CD4-positive, alpha-beta T cell treated with Interleukin-17A for 4 hours (primary cell): ENCODE measurements at places on chromosomes 3 and 15.

GRCh38 chr3:46006238-46007032 lies 10.8 kb upstream of the FYCO1 start:
- no peak for DNase-seq

GRCh38 chr15:86743283-86743903 lies 663.7 kb downstream of the AGBL1 start:
- peak; percentile 66 for DNase-seq

DNA sequence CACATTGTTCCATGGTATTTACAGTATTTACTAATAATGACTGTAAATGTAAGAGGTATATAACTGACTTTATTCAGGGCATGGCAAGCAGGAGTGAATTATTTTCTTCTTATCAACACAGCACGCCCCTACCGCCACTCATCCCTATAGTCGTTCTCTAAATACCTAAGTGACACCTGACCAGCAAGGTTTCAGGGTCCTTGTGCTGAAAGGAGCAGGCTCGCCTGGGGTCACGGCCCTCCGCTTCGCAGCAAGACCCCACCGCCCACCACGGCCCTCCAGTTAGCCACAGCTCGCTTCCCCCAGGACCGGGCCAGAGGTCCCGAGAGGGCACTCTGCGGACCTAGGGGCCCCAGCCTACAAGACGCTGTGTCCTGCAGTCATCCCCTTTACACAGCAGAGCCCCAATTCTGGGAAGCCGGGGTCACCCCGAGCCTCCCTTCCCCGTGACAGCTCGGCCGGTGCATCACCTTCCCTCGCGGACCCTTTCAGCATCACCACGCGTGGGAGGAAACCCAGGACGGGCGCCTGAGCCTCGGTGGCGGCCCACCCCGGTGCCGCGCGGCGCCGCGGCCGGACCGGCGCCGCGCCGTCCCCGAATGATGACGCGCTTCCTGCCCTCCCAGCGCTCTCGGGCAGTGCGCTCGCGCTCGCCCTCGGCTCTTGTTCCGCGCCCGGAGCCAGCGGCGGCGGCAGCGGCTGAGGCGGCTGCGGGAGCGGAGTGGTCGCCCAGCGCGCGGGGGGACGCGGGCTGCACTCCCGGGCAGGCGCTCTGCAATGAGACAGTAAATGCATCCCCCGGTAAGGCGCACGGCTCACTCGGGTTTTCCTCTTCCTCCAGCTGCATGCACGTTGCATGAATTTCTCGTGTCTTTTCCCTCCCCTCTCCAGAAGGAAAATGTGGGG lies 225.1 kb upstream of the C2CD4B start:
- peak; percentile 59 for DNase-seq

- DNase-seq: no peak
Measured at GRCh38 chr3:180295811-180296210, 259.1 kb upstream of the PEX5L start.

GRCh38 chr15:55179141-55179540 lies 17.6 kb downstream of the RSL24D1 start:
- DNase-seq: no peak

DNA sequence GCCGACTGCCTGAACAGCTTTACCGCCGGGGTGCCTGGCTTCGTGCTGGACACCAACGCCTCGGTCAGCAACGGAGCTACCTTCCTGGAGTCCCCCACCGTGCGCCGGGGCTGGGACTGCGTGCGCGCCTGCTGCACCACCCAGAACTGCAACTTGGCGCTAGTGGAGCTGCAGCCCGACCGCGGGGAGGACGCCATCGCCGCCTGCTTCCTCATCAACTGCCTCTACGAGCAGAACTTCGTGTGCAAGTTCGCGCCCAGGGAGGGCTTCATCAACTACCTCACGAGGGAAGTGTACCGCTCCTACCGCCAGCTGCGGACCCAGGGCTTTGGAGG lies 815 bp downstream of the SPINT1 start:
- DNase-seq: peak; percentile 50

GRCh38 chr3:18188491-18188890 lies 236.6 kb downstream of the SATB1 start:
- DNase-seq: no peak

GRCh38 chr3:105083945-105084344 lies 282.8 kb upstream of the ALCAM start:
- DNase-seq: no peak

DNA sequence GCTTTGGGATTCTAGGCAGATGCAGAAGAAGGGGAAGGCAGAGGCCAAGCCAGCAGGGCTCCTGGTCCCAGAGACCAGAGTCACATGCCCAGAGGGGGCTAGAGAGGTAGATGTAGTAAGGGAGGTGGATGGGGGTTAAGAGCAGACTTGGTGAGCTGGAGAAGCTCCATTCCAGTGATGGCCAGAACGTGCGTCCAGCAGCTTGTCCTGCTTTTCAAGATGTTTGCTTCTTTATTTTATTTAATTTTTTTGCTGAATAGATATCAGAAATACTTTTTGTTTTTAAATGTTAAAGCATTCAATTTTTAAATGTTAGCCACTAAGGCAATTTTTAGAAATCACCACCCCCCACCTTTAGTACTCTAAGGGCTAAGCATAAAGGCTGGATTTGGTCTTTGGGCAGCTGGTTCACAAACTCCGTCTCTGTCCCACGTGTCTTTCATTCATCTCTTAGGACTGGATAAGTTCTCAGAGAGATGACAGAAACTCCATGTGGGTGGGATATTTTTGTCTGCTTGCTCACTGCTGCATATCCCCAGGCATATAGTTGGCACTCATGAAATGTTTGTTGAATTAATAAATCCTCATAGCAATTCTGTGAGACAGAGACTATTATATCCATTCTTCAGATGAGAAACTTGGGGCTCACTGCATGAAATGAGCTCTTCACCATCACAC lies 6.7 kb downstream of the COLQ start:
- no peak for DNase-seq

- peak; percentile 2 for DNase-seq
Measured at GRCh38 chr15:99437315-99438223, 128.2 kb upstream of the MEF2A start.
